ENCODE measurements at places on chromosomes 7 and 10.

- H3K27me3 ChIP-seq = no peaks in the 10 kb centered on the region
- H3K27ac ChIP-seq = peak overlapping the region; percentile 66
- peaks cover 12% of the 10 kb centered on the region for H3K4me1 ChIP-seq
Observed at GRCh38 chr7:101402081-101402779, 39.6 kb downstream of the COL26A1 start.

DNA sequence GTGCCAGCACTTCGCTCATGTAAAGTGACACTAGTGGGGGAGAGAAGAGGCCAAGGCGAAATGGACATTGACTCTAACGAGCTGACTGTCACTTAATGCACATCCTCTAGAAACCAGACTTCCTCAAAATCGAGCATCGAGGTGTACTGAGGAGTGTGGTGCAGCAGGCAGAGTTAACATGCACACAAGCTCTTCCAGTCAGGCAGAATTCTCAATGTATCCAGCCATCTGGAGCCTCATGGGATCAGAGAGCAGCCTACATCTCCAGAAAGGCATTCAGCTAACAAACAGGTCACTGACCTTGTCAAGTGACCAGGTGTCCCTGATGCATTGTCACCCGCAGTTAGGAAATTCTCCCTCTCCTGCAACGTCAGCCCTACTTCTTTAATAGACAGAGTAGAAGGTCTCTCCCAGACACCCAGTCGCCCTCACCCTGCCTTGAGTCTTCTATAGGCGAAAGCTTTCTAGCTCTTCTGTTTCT is 259.8 kb upstream of the AOAH start:
- no peaks in the 10 kb centered on the region for H3K27me3 ChIP-seq
- no peak overlapping the region for H3K27ac ChIP-seq
- no peak overlapping the region for H3K4me3 ChIP-seq

- peaks cover 7% of the 10 kb centered on the region for H3K4me1 ChIP-seq
- no peak overlapping the region for H3K27ac ChIP-seq
- H3K27me3 ChIP-seq = no peaks in the 10 kb centered on the region
- DNase-seq = no peak
- no peak overlapping the region for H3K4me3 ChIP-seq
- no peaks in the 10 kb centered on the region for H3K36me3 ChIP-seq
Observed at GRCh38 chr7:26385240-26385639, 93.6 kb downstream of the SNX10 start.

GRCh38 chr10:99520040-99520846 is 12.5 kb upstream of the NKX2-3 start:
- H3K4me3 ChIP-seq = peak overlapping the region; percentile 44
- peak; percentile 60 for DNase-seq
- peaks cover 93% of the 10 kb centered on the region for H3K27me3 ChIP-seq
- peaks cover 24% of the 10 kb centered on the region for H3K4me1 ChIP-seq
- H3K27ac ChIP-seq = no peak overlapping the region

- H3K4me3 ChIP-seq = no peak overlapping the region
- no peaks in the 10 kb centered on the region for H3K36me3 ChIP-seq
- H3K27ac ChIP-seq = no peak overlapping the region
- H3K4me1 ChIP-seq = no peaks in the 10 kb centered on the region
Observed at GRCh38 chr7:135281363-135281949, 47.8 kb downstream of the STRA8 start.

DNA sequence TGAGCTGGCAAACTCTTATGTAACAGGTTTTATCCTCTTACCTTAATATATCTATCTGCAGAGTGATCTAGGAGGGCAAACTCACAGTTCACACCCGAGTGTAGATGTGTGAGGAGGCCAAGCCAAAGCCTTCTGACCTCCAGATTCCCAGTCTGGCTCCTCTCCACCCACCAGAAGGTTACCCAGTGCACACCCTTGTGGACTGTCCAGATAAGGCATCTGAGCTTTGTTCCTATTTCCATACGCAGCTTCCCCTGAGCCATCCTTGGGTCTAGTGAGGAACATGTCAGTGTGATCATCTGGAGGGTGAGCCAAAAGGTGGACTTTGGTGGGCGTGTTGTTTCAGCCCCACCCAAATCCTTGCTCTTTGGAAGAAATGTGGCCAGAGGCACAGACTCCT is 203.0 kb upstream of the MEOX2 start:
- no peaks in the 10 kb centered on the region for H3K36me3 ChIP-seq
- no peak overlapping the region for H3K4me3 ChIP-seq
- no peaks in the 10 kb centered on the region for H3K27me3 ChIP-seq

GRCh38 chr7:74283858-74284447 is 5.3 kb upstream of the CLIP2 start:
- H3K27me3 ChIP-seq = no peaks in the 10 kb centered on the region
- H3K36me3 ChIP-seq = no peaks in the 10 kb centered on the region
- DNase-seq = no peak

DNA sequence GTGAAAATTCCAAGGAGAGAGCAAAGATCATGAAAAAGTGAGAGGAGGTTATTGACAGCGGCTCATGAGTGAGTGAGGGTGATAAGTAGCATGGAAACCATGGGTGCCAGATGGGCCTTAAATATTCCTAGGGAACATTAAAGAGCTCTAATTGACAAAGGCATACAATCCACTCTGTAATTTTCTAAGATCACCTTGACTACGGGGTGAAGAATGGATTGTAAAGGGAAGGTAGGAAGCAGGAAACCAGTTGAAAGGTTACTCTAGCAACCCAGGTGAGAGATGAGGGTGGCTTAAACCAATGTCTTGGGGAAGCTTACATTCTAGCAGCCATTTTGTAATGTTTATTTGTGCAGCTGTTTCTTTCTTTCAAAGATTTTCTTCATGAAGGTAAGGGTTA is 75.7 kb downstream of the RSU1 start:
- H3K36me3 ChIP-seq = no peaks in the 10 kb centered on the region
- H3K27ac ChIP-seq = no peak overlapping the region
- H3K4me3 ChIP-seq = no peak overlapping the region
- no peak for DNase-seq

- H3K36me3 ChIP-seq = no peaks in the 10 kb centered on the region
- peaks cover 41% of the 10 kb centered on the region for H3K27me3 ChIP-seq
- H3K4me3 ChIP-seq = peak within 1 kb of the TSS; percentile 55
- peaks cover 17% of the 10 kb centered on the region for H3K4me1 ChIP-seq
- H3K27ac ChIP-seq = no peak within 1 kb of the TSS
Observed at GRCh38 chr10:118595598-118596425, at the start of gene PRLHR. Gene PRLHR, minus strand, starts transcription at chr10:118595648. Its CDS starts 404 bp downstream, at chr10:118595244.

DNA sequence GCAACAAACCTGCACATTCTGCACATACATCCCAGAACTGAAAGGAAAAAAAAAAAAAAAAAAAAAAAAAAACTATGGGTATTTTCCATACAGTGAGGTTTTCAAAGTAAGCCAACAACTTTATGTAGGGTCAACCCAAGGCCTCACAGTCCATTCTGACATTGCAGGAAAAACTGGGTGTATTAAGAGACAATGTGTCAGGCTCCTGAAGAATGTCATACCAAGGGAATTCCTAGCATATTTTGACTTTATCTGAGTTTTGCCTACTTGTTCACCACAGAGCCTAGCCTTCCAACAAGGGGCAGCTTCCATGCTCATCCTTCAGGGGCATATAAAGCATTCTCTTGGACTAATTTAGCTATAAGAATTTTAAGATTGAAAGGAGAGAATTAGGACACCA is 368.9 kb downstream of the PLXDC2 start:
- no peak overlapping the region for H3K4me3 ChIP-seq
- no peaks in the 10 kb centered on the region for H3K4me1 ChIP-seq
- no peak overlapping the region for H3K27ac ChIP-seq
- no peaks in the 10 kb centered on the region for H3K27me3 ChIP-seq

GRCh38 chr7:129055861-129056464 is 1.1 kb upstream of the TNPO3 start:
- DNase-seq = no peak
- no peaks in the 10 kb centered on the region for H3K27me3 ChIP-seq
- no peak overlapping the region for H3K27ac ChIP-seq
- no peak overlapping the region for H3K4me3 ChIP-seq

- H3K27me3 ChIP-seq = no peaks in the 10 kb centered on the region
- H3K27ac ChIP-seq = no peak overlapping the region
- H3K4me3 ChIP-seq = no peak overlapping the region
- no peaks in the 10 kb centered on the region for H3K4me1 ChIP-seq
- no peak for DNase-seq
- no peaks in the 10 kb centered on the region for H3K36me3 ChIP-seq
Observed at GRCh38 chr7:43942997-43943396, 16.8 kb downstream of the UBE2D4 start.

DNA sequence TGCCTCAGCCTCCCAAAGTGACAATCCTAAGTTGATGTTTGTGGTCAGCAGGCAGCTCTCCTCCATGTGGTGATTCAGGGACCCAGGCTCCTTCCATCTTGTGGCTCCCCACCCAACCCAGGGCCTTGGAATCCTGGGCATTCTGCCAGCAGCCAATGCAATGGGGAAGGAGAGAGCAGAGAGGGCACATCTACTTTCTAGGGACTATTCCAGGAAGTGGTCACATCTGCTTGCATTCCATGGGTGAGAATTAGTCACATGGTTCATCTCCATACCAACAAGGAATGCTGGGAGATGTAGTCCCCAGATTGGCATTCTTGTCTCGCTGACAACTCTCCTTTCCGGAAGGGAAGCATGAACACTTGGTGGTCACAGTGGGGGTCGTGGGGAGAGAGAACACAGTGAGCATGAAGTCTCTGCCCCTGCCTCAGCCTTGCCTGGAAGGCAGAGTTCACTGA is 9.9 kb upstream of the SRRM3 start:
- no peaks in the 10 kb centered on the region for H3K36me3 ChIP-seq
- H3K4me3 ChIP-seq = no peak overlapping the region
- no peaks in the 10 kb centered on the region for H3K27me3 ChIP-seq

- no peak overlapping the region for H3K4me3 ChIP-seq
- no peak for DNase-seq
- no peak overlapping the region for H3K27ac ChIP-seq
- H3K4me1 ChIP-seq = no peaks in the 10 kb centered on the region
- H3K27me3 ChIP-seq = no peaks in the 10 kb centered on the region
Observed at GRCh38 chr10:119917777-119918176, 25.2 kb downstream of the SEC23IP start.

- no peak overlapping the region for H3K4me3 ChIP-seq
- H3K27me3 ChIP-seq = no peaks in the 10 kb centered on the region
- no peaks in the 10 kb centered on the region for H3K4me1 ChIP-seq
- H3K36me3 ChIP-seq = no peaks in the 10 kb centered on the region
Observed at GRCh38 chr10:24849051-24849450, 103.4 kb downstream of the PRTFDC1 start.

DNA sequence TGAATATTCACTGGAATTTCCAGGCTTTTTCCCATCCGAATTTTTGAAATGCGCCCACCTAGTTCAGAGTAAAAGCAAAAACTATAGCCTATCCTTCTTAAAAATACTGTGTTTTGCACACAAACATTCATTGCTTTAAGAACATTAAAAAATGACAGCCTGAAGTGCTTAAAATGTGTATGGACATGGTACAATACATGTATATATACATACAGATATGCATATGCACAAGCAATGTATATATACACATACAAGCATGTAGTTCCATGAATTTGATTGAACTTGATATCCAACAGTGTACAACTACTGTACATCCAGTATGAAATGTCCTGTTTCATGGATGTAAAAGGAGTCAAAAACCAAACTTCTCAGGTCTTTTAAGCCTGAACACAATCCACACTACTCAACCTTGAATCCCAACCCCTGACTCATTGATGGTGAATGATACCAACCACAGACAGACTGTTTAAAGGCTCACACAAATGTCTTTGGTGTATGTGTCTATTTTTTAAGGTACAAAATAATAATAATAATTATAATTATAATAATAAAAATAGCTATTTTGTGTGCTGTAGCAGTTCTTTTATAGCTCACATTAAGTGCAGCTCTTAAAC is 14.8 kb downstream of the INHBA start:
- DNase-seq = no peak
- no peak overlapping the region for H3K27ac ChIP-seq
- H3K36me3 ChIP-seq = no peaks in the 10 kb centered on the region
- H3K4me3 ChIP-seq = no peak overlapping the region
- peaks cover 4% of the 10 kb centered on the region for H3K4me1 ChIP-seq

- H3K27ac ChIP-seq = no peak overlapping the region
- H3K4me1 ChIP-seq = no peaks in the 10 kb centered on the region
- H3K36me3 ChIP-seq = no peaks in the 10 kb centered on the region
- no peaks in the 10 kb centered on the region for H3K27me3 ChIP-seq
- H3K4me3 ChIP-seq = no peak overlapping the region
Observed at GRCh38 chr7:110090110-110090820, 1000.7 kb upstream of the LRRN3 start.

DNA sequence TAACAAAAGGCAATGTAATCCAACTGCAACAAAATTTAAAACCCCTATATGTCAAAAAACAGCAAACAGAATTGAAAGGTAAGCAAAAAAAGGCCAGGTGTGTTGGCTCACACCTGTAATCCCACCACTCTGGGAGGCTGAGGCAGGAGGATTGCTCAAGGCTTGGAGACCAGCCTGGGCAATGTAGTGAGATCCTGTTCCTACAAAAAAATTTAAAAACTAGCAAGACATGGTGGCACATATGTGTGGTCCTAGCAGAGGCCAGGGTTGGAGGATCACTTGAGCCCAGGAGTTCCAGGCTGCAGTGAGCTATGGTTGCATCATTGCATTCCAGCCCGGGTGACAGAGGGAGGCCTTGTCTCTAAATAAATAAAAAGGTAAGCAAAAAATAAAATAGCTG is 212.1 kb upstream of the KLF14 start:
- no peaks in the 10 kb centered on the region for H3K27me3 ChIP-seq
- no peaks in the 10 kb centered on the region for H3K36me3 ChIP-seq
- H3K4me1 ChIP-seq = peaks cover 4% of the 10 kb centered on the region
- no peak overlapping the region for H3K4me3 ChIP-seq
- no peak for DNase-seq
- H3K27ac ChIP-seq = no peak overlapping the region

- H3K4me1 ChIP-seq = no peaks in the 10 kb centered on the region
- no peak overlapping the region for H3K4me3 ChIP-seq
- no peak overlapping the region for H3K27ac ChIP-seq
- H3K36me3 ChIP-seq = no peaks in the 10 kb centered on the region
Observed at GRCh38 chr7:7843972-7844371, 124.6 kb upstream of the GLCCI1 start.

- H3K4me1 ChIP-seq = no peaks in the 10 kb centered on the region
- no peak overlapping the region for H3K27ac ChIP-seq
- no peak overlapping the region for H3K4me3 ChIP-seq
Observed at GRCh38 chr10:93498166-93498565, 1.8 kb downstream of the CEP55 start.

GRCh38 chr7:30647589-30648364 is 34.5 kb downstream of the CRHR2 start:
- no peak overlapping the region for H3K27ac ChIP-seq
- no peaks in the 10 kb centered on the region for H3K27me3 ChIP-seq
- H3K36me3 ChIP-seq = no peaks in the 10 kb centered on the region
- no peak for DNase-seq
- peaks cover 4% of the 10 kb centered on the region for H3K4me1 ChIP-seq

DNA sequence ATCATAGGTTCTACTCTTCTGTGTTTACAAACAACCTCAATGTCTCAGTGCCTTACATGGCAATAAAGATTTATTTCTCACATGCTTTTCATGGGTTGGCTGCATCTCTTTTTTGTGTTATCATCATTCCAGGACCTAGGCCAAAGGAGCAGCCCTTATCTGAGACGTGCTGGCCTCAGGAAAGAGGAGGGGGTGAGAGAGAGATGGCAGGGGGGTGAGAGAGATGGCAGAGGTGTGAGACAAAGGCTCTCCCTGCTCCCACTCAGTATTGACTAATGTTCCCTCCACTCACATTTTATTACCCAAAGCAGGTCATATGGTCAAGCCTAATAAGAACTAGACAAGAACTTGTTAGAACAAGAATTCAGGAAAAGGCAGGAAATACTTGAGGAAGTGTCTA is 120.1 kb upstream of the PRR15 start:
- no peaks in the 10 kb centered on the region for H3K27me3 ChIP-seq
- H3K4me1 ChIP-seq = no peaks in the 10 kb centered on the region
- H3K36me3 ChIP-seq = no peaks in the 10 kb centered on the region
- no peak overlapping the region for H3K27ac ChIP-seq

All from H1 (cell line).